ENCODE measurements at places on chromosomes 2 and 18. TPM values are rescaled to one million over a fixed set of nuclear protein-coding genes. Genes with fewer than 3 reads are reported as not detected.

ASTL gene
- 1.9 TPM for total RNA-seq

IGFBP5 gene
- total RNA-seq: 0.02 TPM

CRYBA2 gene
- total RNA-seq: not detected

TCF23 gene
- not detected for total RNA-seq

ANXA4 gene
- 56.1 TPM for total RNA-seq

RAB3GAP1 gene
- 13.9 TPM for total RNA-seq

SGPP2 gene
- total RNA-seq: 0.44 TPM

TM4SF20 gene
- not detected for total RNA-seq

NEUROD1 gene
- not detected for total RNA-seq

SCLY gene
- 53.8 TPM for total RNA-seq

PKDCC gene
- total RNA-seq: not detected

POTEC gene
- total RNA-seq: not detected

RIOK3 gene
- total RNA-seq: 47.9 TPM

ADD2 gene
- total RNA-seq: 1.2 TPM

RAX gene
- not detected for total RNA-seq

ANKRD30BL gene
- not detected for total RNA-seq

IL36RN gene
- not detected for total RNA-seq

BOK gene
- not detected for total RNA-seq

FAM110C gene
- 0.37 TPM for total RNA-seq

VAPA gene
- total RNA-seq: 134 TPM

MRO gene
- total RNA-seq: not detected

SULT1C2 gene
- total RNA-seq: not detected

HOXD4 gene
- not detected for total RNA-seq

ASB18 gene
- not detected for total RNA-seq

SOCS6 gene
- 2.4 TPM for total RNA-seq

RNF125 gene
- total RNA-seq: 26.1 TPM

AFF3 gene
- 0.09 TPM for total RNA-seq

SERPINB3 gene
- total RNA-seq: not detected

SOX11 gene
- not detected for total RNA-seq

CHN1 gene
- total RNA-seq: 1.7 TPM

MAP3K2 gene
- total RNA-seq: 53.5 TPM

TBR1 gene
- not detected for total RNA-seq

TUBB8B gene
- not detected for total RNA-seq

NRP2 gene
- total RNA-seq: 5.7 TPM

EVX2 gene
- not detected for total RNA-seq

STPG4 gene
- 0.20 TPM for total RNA-seq

INPP5D gene
- 140 TPM for total RNA-seq

TUBA3E gene
- not detected for total RNA-seq

All from activated CD8-positive, alpha-beta memory T cell treated with anti-CD3 and anti-CD28 coated beads, Interleukin-2, amount 10 ng/mL, durations not matched to agents 7 days and 5 days (primary cell).